ENCODE measurements at places on chromosomes 12 and 14. TPM values are rescaled to one million over a fixed set of nuclear protein-coding genes. Genes with fewer than 3 reads are reported as not detected.

GRCh38 chr12:106120519-106121105, 18.1 kb downstream of the NUAK1 start:
- H3K36me3 ChIP-seq = no peaks in the 10 kb centered on the region
- no peak for DNase-seq
- H3K4me1 ChIP-seq = no peaks in the 10 kb centered on the region
- H3K27ac ChIP-seq = no peak overlapping the region
- peaks cover 52% of the 10 kb centered on the region for H3K27me3 ChIP-seq

- no peaks in the 10 kb centered on the region for H3K27me3 ChIP-seq
- no peaks in the 10 kb centered on the region for H3K4me1 ChIP-seq
- DNase-seq = no peak
These were observed 208.8 kb upstream of the LRFN5 start for GRCh38 chr14:41397926-41398325.

Gene ESRRB
- total RNA-seq = not detected

Gene KLRD1
- total RNA-seq = not detected

Gene RNU4-1
- total RNA-seq = 2,286 TPM

Measured in T-helper 17 cell (primary cell).